ENCODE measurements at places on chromosomes 2 and 18.
A peak's percentile ranks its signal among the peaks of the same experiment; 100 is the strongest.

DNA sequence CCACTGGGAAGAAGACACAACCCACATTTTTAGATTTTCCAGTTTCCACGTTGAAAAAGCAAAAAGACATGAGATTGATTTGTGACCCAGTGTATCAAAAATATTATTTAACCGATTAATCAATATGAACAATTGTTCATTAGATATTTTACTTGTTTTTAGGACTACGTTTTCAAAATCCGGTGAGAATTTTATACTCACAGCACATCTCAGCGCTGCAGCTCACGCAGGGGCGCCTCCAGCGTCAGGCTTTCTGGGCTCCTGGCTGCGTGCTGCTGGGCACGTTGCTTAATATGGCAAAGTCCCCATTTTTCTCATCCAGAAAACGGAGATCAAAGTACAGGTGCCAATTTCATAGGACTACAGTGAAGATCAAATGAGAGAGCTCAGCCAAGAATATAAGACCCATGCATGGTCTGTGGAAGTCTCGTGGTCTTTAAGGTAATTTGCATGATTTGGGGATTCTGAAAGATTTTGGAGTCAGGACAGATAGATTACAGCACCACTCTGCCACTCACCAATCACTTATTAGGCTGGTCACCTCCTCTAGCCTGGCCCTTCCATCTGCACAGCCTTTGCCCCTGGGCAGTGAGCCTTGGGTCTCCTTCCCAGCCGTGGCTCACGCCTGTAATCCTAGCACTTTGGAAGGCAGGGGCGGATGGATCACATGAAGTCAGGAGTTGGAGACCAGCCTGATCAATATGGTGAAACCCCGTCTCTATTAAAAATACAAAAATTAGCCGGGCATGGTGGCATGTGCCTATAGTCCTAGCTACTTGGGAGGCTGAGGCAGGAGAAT, 36.2 kb downstream of the PTPN18 start:
- no peak for DNase-seq

DNA sequence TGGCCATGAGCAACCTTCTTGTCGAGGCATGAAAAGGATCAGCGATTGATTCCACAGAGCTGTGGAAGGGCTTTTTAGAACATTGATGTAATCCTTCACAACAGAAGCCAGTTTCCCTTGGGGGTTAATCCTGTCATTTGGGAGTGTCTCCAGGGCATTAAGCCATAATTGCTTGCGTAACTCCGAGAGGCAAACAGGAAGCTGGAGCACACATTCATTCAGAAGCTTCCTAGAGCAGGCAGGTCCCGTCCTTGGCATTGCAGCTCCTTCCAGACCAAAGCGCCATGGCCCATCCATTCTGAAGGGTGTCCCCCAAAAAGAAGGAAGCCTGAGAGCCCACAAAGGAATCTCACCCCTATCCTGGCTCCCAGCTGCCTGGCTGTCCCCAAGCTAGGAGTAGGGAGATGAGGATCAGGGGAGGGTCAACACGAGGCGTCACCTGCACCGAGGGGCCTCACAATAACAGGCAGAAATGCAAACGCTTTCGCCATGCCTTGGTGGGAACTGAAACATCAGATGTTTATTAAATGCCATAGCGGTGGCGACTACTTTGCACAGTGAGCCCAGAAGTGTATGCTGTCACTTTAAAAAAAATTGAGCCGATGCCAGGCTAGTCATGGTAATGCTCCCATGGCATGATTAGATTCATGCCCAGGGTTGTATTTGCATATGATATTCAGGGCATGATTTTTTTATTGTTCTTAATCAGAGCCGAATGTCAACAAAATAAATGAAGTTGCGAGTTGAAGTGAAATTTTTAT, 339.4 kb downstream of the BCL11A start:
- DNase-seq = peak; percentile 61

DNA sequence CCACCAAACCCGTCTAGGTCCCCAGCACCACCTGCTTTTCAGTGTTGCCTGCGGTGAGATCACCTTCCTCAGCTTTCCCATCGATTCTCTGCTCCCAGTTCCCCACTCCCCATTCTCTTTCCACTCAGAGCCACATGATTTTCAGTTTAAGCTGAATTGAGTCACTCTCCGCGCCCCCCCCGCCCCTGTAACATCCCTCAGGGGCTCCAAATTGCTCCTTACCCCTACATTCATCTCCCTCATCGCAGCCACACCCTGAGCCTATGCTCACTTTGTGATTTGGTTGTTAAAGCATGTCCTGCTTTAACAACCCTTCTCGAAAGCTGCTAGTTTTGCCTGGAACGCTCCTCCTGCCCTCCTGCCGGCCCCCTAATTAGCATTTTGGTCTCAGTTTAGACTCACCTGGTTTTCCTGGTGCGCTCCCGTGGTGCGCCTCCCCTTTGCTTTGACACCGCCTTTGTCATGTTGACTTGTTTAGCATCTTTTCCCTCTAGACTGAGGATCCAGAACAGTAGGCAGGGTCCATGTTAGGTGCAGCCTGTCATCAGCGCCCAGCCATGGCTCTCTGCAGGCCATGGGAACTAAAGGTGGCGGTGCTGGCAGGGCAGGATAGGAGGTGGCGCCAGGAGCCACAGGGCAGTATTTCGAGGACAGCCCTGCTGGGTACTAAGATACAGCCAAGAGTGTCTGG, 60.8 kb downstream of the ST3GAL5 start:
- DNase-seq = no peak

DNA sequence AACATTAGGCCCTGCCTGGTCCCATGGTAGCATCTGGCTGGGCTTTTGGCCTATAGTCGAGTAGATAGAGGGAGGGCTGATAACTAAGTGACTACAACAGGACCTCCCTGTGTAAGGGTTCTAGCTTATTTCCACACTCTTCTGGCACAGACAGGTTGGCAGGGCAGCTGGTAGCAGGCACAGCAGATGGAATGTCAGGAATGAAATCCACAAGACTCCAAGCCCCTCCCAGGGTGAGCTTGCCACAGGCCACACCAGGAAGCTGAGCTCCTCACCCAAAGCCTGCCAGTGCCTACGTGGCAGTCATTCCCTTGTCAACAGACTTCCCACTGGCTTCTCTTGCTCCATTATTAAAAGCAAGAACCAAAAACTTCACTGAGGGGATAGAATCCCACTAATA, 20.7 kb upstream of the C1QL2 start:
- DNase-seq = no peak

DNA sequence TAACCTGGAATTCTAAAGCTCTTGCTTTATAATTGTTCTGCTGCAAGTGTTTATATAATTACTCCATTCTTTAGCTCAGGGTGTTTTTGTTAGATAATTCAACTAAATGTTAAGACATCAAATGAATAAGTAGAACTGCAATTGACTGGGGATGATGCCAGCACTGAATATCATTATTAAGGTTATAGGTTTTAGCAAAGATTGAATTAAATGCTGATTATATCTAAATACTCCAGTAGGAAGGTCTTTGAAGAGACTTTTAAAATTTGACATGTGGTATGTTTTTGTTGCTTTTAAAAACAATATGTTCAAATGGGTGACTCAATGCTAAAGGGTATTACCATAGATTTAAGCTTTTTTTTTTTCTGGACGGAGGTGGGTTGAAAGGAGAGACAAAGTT, 170.1 kb upstream of the THUMPD2 start:
- DNase-seq = no peak

DNA sequence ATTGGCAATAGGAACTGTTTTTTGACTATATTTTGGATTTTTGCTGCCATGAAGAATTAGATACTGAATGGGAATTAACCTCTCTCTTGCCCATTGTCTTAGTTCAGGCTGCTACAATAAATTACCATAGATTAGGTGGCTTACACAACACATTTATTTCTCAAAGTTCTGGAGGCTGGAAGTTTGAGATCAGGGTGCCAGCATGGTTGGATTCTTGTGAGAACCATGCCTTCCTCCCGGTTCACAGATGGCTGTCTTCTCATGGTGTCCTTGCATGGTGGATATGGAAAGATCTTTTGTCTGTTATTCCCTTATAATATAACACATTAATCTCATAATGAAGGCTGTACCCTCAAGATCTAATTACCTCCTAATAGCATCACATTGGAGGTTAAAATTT, 836.4 kb downstream of the SLC4A3 start:
- no peak for DNase-seq

DNA sequence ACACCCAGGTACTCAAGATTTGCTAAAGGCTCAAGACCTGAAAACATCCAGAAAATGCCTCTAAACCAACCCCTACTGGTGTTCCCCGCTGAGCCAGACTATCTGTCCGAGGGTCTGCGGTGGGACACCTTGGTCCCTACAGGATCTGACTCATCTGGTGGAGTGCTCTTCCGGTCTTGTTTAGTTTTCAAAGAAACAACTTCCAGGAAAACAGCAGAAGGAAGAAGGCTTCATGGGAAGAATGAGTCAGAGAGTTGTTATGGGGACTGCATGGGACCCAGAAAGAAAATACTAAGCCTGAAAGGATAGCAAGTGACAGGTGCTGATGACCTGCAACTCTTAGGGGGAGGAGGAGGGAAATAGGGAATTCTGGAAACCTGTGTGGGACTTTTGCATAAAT, 41.3 kb downstream of the ZFP36L2 start:
- no peak for DNase-seq

GRCh38 chr2:172462849-172463381, 35.5 kb downstream of the ITGA6 start:
- no peak for DNase-seq

- no peak for DNase-seq
Observed at GRCh38 chr18:12296457-12296856, 11.6 kb upstream of the TUBB6 start.

GRCh38 chr2:57669570-57669969, 377.0 kb upstream of the VRK2 start:
- no peak for DNase-seq

GRCh38 chr2:199458806-199459285, 1.1 kb upstream of the SATB2 start:
- DNase-seq = no peak

DNA sequence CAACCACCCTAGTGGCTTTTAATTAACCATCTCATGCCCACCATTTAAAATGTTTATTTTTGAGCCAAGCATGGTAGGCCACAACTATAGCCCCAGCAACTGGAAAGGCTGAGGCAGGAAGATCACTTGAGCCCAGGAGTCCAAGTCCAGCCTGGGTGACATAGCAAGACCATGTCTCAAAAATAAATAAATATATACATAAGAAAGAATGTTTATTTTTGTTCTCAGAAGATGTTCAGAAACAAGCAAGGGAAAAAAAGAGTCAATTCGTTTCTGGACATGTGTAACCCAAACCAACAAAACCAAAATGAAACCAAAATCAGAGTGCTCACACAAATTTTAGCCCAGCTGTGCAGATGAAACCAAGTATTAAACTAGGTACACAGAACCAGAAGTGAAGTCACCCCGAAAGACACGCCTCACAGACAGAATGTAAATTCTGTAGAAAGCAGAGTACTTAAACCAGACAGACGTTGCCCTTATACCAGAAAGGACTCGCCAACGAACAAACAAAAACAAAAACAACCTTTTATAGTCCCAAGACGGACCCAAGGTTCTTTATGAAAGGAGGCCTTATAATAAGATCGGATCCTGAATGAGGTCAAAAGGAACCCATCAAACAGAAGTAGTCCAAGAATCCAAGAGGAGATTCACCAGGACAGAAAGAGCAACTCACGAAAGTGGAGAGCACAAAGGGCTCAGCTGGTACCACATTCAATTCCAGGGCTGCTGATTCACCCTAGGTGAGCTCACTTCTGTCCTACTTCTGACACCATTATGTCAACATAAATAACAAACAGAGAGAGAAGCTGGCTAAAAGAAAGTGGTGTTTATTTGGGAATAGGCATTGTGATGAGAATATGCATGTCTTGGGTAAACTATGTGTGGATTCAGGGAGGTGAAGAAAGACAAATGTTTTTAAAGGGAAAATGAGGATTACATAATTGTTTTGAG, 31.8 kb upstream of the MTCL1 start:
- no peak for DNase-seq

DNA sequence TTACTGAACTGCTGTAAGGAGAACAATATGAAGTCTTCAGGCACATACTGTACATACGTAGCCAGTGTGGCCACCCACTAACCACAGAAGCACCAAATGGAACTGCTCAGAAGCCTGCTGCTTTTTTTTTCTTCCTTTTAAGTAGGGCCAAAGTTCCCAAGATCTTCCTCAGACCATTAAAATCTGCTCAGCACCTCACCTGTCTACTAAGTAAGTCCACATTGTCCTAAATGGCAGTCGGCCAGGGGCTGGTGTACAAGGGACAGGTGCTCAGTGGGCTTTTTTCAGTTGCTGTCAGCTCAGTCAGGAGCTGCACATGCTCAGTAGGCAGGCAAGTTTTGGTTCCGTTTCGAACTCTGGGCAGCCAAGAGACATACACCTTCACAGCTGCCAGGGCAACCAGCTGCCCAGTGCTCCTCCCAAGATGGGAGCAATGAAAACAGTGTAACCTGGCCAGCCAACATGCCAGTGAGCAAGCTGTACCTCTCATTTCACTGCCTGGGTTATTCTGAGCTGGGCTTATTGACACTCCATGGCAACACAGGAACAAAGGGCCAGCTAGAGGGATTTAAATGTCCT, 86.1 kb downstream of the ACVR1 start:
- no peak for DNase-seq

DNA sequence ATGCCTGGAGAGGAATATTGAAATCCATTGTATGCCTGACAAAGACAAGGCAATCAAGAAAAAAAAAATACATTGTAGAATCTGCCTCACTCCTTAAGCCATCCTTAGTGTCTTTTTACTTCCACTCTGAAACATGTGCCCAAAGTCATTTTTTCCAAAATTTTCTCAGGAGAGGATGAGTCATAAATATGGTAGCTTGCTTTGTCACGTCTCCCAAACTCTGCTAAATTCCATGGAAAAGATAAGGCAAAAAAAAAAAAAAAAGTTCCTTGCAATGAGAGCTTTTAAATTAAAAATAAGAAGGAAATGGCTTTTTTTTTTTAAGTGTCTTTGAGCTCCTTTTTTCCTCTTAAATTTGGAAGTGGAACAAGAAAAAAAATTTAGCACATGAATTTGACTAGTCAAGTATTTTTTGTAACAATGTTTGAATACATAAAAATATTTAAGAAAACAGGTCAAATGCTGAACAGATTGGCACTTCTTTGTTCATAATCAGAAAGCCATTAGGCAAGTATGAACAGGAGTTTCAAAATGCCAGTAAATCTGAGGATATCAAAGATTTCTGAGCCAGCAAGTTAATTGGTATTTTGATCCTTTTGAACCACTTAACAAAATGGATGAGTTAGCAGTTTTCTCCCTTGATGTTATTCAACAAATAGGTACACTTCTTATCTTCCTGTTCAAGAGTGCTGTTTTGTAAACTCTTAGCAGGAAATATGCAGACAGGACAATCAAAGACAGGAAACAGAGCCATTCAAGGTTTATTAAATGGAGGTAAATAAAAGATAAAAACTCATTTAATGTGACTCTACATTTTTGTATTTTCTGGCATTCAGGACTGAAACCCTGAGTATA, 247.3 kb upstream of the SP5 start:
- no peak for DNase-seq

GRCh38 chr2:141062031-141062430, 1068.8 kb downstream of the LRP1B start:
- DNase-seq = no peak

GRCh38 chr2:53473236-53473635, 294.4 kb upstream of the CHAC2 start:
- no peak for DNase-seq

- DNase-seq = peak; percentile 10
Observed at GRCh38 chr2:124325667-124326440, 300.8 kb downstream of the CNTNAP5 start.

All from HuH-7 (cell line).